Activated effector memory CD4-positive, alpha-beta T cell treated with anti-CD3 and anti-CD28 coated beads, Interleukin-2, amount 50 U/mL, for 16 hours (primary cell): ENCODE measurements at places on chromosomes 1 and 21.

DNA sequence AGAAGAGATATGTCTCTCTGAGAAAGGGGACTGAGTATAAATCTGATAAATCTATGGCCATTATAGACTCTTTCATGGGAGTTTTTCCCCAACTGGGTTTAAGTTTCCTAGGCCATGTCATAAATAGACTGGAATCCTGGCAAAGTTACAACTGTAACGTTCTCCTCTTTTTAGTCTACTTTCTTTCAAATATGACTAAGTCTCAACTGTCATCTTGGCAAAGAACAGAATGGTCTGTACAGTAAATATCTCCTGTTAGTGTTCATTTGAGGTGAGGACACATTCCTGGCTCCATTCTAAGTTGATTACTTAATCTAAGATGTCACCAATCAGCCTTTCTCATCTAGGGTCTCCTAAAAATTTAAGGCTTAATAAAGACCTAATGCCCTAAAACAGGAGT lies 300.5 kb downstream of the BRINP2 start:
- no peak for DNase-seq

- DNase-seq, result no peak
These were observed 61.9 kb downstream of the ERG start for GRCh38 chr21:38436341-38436740.

GRCh38 chr1:172206256-172206655 lies 214.2 kb upstream of the C1orf105 start:
- DNase-seq, result no peak

DNA sequence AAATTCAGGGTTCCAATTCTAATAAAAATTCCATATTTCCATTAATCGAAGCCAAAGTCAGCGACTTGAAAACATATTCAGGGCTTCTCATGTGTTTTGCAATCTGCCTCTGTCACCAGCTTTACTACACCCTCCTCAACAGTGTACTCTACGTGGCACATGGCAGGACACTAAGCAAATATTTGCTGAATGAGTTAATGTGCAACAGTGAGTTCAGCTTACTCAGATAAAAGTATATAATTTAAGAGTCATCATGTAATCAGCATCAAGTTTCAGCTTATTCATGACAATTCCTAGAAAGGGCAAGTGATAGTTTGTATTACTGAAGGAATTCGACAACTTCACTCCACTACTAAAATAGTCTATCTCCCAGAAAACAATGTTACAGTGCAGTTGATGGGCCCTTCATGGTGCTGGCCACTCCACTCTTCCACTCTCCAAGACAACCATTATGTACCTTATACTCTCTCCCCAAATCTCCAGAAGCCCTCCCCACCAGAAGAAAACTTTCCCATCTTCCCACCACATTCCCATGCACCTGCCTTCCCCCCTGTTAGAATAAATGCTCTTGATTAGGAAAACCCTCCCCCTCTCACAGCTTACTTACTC lies 97.3 kb downstream of the TTLL7 start:
- no peak for DNase-seq

DNA sequence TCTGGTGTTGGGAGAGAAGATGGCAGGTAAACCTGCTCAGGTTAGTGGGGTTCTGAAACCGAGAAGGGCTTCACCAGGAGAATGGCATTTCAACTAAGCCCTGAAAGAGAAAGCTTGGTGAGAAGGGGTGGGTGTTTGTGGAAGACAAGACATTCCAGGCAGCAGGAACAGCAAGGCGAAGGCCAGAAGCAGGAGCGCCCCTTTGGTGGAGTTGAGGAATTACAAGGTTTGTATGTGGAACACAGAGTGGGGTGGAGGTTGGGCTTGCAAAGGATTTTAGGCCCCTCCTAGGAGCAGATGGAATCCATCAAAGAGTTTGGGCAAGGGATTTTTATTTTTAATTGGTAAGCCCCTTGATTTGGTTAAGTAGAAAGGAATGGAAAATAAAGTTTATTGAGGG lies 24.8 kb upstream of the ELOA start:
- DNase-seq, result no peak
